Esophagus squamous epithelium (tissue), 5 donors: ENCODE measurements at places on chromosomes 5 and 9. TPM values are rescaled to one million over a fixed set of nuclear protein-coding genes. Genes with fewer than 3 reads are reported as not detected.

- DNase-seq: no peak
Measured at GRCh38 chr9:3526997-3527940, 1.5 kb upstream of the RFX3 start.

DNA sequence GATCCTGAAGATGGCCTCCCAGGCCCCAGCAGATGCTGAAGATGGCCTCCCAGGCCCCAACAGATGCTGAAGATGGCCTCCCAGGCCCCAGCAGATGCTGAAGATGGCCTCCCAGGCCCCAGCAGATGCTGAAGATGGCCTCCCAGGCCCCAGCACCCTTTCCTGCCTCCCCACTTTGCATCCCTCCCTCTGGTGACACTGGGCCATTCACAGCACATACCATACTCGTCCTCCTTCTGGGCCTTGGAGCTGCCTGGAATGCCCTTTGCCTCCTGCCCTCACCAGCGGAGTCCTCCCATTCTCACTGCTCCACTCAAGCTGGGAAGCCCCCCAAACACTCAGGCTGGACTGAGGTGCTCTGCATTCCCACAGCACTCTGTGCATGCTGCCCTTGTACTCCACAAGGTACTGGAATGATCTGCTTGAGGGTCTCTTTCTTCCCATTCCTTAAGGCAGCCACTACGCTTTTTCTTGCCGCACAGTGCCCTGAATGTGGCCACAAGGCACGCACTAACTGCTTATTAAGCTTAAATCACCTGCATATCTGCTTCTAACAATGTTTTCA lies 550.0 kb downstream of the BNC2 start:
- no peak for DNase-seq

DNA sequence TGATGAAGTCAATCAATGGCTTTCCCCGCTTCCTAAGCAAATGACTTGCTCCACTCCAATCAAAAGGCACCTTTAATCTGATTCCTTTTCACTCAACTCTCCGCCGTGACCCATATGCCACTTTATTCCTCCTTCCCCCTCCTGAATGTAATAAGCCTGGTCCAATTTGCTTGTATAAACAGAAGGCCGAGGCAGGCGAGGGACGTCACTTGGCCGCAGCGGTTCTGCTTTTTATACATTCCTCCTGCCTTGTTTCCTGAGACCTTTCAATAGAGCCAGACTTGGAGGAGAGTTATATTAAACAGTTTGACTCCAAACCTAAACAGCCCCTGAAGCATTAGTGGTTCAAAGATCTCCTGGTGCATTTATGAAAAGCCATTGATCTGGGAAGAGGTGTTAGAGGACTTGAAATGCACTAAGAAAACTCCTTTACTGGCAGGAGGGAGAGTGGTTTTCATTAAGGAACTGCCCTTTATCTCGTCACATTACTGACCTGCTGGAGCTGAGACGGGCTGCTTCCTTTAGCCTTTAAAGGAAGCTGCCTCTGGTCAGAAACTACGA lies 273.4 kb downstream of the SLIT3 start:
- no peak for DNase-seq

GRCh38 chr9:135949501-135950134 lies 11.6 kb downstream of the UBAC1 start:
- DNase-seq: no peak

- no peak for DNase-seq
Measured at GRCh38 chr5:35026941-35027340, 20.8 kb downstream of the AGXT2 start.

- DNase-seq: no peak
Measured at GRCh38 chr5:178732281-178732680, 1.8 kb upstream of the ZNF354A start.

DNA sequence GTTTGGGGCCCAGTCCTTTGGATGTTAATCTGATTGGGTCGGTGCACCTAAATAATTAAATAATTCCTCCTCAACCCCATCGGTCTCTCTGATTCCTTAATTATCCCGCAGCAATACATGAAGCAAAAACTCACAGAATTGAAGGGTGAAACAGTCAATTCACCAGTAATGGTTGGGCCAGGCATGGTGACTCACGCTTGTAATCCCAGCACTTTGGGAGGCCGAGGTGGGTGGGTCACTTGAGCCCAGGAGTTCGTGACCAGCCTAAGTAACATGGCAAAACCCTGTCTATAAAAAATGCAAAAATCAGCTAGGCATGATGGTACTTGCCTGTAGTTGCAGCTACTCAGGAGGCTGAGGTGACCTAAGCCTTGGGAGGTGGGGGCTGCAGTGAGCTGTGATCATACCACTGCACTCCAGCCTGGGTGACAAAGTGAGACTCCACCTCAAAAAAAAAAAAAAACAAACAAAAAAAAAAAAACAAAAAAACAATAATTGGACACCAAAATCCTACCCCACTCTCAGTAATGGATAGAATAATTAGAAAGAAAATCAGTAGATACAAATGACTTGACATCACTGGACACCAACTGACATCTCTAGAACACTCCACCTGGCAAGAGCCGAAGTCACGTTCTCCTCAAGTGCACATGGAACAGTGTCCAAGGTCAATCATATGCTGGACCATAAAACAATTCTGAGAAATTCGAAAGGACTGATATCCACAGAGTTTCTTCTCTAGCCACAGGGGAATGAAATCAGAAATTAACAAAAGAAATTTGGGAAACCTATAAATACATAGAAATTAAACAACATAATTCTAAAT lies 5.3 kb downstream of the ABO start:
- no peak for DNase-seq

- no peak for DNase-seq
Measured at GRCh38 chr9:79526149-79526672, 45.6 kb upstream of the TLE4 start.

DNA sequence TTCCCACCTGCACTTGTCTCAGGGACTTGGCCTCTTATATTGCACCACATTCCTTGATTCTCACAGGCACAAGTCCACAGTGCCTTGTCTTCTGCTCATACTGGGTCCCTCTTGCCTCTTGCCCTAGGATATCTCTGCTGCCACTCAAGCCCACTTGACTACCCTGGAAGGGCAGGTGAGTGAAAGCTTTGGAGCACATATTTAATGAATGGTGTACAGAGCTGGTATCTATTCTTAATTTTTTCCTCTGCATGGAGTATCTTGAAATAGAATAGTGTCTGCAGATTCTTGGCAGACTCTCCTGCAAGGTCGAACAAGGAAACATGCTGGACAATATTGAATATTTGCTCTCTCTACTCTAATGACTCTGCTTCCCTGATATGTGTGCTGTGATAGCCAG lies 1248.0 kb downstream of the MAT2B start:
- no peak for DNase-seq

- DNase-seq: no peak
Measured at GRCh38 chr5:33867241-33867640, 24.5 kb downstream of the ADAMTS12 start.

DNA sequence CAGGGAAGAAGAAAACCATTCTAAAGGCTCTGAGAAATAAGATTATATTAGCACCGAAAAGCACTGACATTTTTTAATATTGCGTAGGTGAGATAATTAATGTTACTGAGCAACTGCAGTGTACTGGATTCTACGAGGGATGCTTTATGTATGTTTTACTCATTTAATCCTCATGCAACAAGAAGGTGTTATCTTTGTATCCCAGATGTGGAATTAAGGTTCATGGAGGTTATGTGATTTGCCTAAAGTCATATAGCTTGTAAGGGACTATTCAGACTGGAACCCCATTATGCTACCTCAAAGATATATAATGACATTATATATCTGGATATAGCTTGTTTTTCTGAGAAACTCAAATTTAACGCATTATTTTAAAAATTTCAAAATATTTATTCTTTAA lies 2.5 kb downstream of the FBXO4 start:
- no peak for DNase-seq

GRCh38 chr5:6838736-6839135 lies 125.5 kb downstream of the TENT4A start:
- no peak for DNase-seq

DNA sequence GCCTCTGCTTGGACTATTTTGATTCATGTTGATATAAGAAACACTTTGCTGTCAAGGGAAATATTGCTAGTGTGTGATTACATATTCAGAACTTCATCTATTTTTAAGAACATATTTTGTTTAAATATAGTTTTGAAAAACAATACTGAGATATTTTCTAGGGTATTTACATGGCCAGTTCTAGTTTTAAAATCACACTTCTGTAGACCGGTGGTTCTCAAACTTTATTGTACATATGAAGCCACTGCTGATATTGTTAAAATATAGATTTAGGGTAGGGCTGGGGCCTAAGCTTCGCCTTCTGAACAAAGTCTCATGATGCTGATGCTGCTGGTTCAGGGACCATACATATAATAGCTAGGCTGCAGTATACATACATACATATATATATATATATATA lies 1000.0 kb downstream of the PTPRD start:
- no peak for DNase-seq

- no peak for DNase-seq
Measured at GRCh38 chr5:55991768-55992486, 2.8 kb downstream of the IL6ST start.

- DNase-seq: no peak
Measured at GRCh38 chr5:15932066-15932465, 247.5 kb downstream of the MARCHF11 start.

- no peak for DNase-seq
Measured at GRCh38 chr9:124882231-124882630, 20.3 kb downstream of the ARPC5L start.

DNA sequence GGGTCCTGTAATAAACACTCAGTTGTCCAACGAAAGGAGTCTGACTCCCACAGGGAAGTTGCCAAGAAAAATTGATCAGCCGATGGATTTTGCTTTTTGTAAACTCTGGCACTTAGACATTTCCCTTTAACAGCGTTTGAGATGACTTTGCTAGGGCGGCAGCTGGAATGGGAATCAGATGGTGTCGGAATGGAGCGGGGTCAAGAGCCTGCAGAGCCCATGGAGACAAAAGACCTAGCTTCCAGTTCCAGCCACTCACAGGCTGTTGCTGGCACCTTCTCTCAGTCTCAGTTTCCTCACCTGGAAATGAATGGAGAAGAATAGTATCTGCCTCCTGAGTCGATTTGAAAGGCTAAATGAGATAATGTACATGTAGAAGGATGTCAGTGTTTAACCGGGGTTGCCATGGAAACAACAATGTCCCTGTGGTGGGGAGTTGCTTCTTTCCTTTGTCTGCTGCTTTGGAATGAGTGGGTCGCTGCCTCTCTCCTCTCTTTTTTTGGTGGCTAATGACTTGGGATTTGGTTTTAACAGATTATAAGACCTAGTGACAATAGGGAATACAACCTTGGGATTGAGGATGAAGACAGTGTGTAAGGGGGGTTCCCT lies 137.4 kb downstream of the GAS1 start:
- no peak for DNase-seq

DNA sequence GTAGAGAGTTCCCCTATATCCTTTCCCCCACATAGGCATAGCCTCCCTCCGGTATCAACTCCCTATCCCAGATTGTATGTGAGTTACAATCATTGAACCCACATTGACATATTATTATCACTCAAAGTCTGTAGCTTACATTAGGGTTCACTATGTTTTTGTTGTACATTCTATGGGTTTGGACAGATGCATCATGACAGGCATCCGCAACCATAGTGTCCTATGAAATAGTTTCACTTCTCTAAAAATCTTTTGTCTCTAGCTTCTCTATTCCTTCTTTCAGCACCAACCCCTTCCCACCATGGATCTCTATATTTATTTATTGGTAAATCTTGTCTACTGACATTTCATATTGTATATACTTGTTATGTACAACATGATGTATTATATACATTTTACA lies 31.6 kb downstream of the TAF11L14 start:
- DNase-seq: no peak

DNA sequence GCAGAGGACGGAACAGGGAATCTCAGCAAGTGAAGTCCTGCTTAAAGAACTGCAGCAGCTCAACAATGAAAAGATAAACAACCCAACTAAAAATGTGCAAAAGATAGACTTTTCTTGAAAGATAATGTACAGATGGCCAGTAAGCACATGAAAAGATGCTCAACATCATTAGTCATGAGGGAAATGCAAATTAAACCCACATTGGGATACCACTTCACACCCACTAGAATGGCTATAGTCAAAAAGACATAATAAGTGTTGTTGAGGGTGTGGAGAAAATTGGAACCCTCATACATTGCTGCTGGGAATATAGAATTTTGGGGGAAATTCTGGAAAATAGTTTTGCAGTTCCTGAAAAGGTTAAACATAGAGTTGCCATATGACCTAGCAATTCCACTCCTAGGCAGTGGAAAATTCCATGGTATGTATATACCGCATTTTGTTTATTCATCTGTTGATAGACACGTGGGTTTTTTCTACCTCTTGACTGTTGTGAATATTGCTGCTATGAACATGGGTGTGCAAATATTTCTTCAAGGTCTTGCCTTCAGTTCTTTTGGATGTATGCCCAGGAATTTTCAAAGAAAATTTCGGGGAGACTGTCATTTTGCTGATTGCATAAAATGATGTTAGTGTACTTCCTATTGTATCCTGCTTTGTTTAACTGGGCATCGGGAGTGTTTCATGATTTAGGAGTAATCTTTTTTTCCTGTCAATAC lies 7.2 kb downstream of the CNOT8 start:
- DNase-seq: no peak

DNA sequence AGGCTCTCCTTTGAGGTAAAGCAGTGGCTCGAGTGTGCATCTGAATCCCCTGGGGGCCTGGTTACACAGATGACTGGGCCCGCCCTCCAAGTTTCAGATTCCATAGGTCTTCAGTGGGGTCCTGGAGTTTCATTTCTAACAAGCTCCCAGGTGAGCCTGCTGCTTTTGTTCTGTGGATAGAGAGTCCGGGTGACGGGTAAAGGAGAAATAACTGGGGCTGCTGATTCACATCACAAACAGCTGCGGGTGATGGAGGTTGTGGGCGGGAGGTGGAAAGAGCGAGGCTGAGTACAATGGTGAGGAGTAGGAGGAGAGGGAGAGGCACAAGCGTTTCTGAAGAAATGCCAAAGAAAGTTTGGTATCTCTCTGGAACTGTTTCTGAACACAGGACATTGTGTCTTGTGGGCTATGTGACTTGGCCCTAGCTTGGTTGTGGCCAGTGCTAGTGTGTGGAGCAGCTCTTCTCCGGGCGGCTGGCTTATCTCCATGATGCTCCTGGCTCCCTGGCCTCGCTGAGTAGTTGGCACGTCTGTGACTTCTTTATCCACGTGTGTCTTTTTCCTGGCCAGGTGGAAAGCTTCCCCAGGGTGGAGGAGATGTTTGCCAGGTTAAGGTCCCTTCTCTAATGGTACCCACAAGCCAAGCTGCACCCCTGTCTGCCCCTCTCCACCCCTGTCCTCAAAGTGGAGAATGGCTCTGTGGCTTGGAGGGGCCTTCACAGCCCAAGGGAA lies 61.7 kb downstream of the HSPA4 start:
- no peak for DNase-seq

C8G gene
- not detected for total RNA-seq

PTGES gene
- 5.6 TPM for total RNA-seq

GNPDA1 gene
- total RNA-seq: 12.3 TPM

FGF1 gene
- not detected for total RNA-seq

GAPT gene
- 0.18 TPM for total RNA-seq

IL4 gene
- total RNA-seq: not detected

PKD2L2 gene
- total RNA-seq: not detected

OR1L1 gene
- not detected for total RNA-seq

SPATA31E1 gene
- total RNA-seq: not detected

RNF145 gene
- total RNA-seq: 74.4 TPM

PCDHB3 gene
- total RNA-seq: 0.30 TPM

HRCT1 gene
- not detected for total RNA-seq

ZMAT2 gene
- total RNA-seq: 49.6 TPM

SNCB gene
- not detected for total RNA-seq

PROB1 gene
- total RNA-seq: 1.8 TPM

TMC1 gene
- not detected for total RNA-seq

ANKRD18A gene
- 0.95 TPM for total RNA-seq

DNAI1 gene
- total RNA-seq: not detected
